ENCODE measurements at places on chromosomes 5 and 9. TPM values are rescaled to one million over a fixed set of nuclear protein-coding genes. Genes with fewer than 3 reads are reported as not detected.

GRCh38 chr9:20559231-20559890 lies 62.9 kb downstream of the MLLT3 start:
- H3K4me1 ChIP-seq = peaks cover 11% of the 10 kb centered on the region
- H3K27me3 ChIP-seq = no peaks in the 10 kb centered on the region
- no peak overlapping the region for H3K27ac ChIP-seq
- DNase-seq = no peak
- no peak overlapping the region for H3K4me3 ChIP-seq
- no peaks in the 10 kb centered on the region for H3K36me3 ChIP-seq

PCDHGA7 gene
- total RNA-seq = 1.9 TPM

GRCh38 chr5:108747774-108748400 lies at the start of gene FER:
Gene FER (plus strand): TSS chr5:108747897. CDS start chr5:108798183, 50,286 bp downstream.
- DNase-seq = no peak
- no peaks in the 10 kb centered on the region for H3K36me3 ChIP-seq
- peak within 1 kb of the TSS; percentile 100 for H3K27ac ChIP-seq
- H3K4me3 ChIP-seq = peak within 1 kb of the TSS; percentile 97
- peaks cover 15% of the 10 kb centered on the region for H3K4me1 ChIP-seq

DNA sequence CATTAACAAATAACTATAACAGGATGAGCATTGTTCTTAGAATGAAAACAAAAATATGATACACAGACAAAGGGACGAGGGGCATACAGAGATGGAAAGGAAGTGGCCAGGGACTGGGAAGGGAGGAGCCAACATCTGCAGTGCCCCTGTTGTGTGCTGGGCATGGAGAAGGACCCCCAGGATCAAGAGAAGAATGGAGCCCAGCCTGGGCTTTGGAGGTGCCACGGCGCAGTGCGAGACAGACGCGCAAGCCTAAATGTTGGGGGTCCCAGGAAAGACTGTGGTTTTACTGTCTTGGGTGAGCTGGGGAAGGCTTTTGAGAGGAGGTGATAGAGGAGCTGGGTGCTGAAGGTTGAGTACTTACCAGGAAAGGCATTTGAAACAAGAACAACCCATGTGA lies 28.4 kb upstream of the DUSP1 start:
- no peak for DNase-seq
- H3K27me3 ChIP-seq = no peaks in the 10 kb centered on the region
- H3K4me3 ChIP-seq = no peak overlapping the region
- no peaks in the 10 kb centered on the region for H3K36me3 ChIP-seq
- peak overlapping the region; percentile 35 for H3K27ac ChIP-seq
- H3K4me1 ChIP-seq = peaks cover 22% of the 10 kb centered on the region

HAVCR2 gene
- 1.8 TPM for total RNA-seq

GRCh38 chr9:116391306-116391900 lies 237.8 kb downstream of the PAPPA start:
- no peaks in the 10 kb centered on the region for H3K36me3 ChIP-seq
- H3K27me3 ChIP-seq = no peaks in the 10 kb centered on the region
- DNase-seq = no peak
- no peaks in the 10 kb centered on the region for H3K4me1 ChIP-seq

GRCh38 chr5:19285286-19285685 lies 702.7 kb downstream of the CDH18 start:
- H3K36me3 ChIP-seq = no peaks in the 10 kb centered on the region
- H3K27me3 ChIP-seq = no peaks in the 10 kb centered on the region
- H3K4me3 ChIP-seq = no peak overlapping the region
- DNase-seq = no peak

PCDHA11 gene
- total RNA-seq = not detected

- no peaks in the 10 kb centered on the region for H3K36me3 ChIP-seq
- no peak for DNase-seq
- no peak overlapping the region for H3K4me3 ChIP-seq
- no peaks in the 10 kb centered on the region for H3K4me1 ChIP-seq
- no peak overlapping the region for H3K27ac ChIP-seq
Measured at GRCh38 chr9:87557996-87558395, 60.3 kb downstream of the DAPK1 start.

GRCh38 chr5:60959156-60959555 lies 14.2 kb downstream of the NDUFAF2 start:
- H3K27me3 ChIP-seq = no peaks in the 10 kb centered on the region
- H3K4me3 ChIP-seq = no peak overlapping the region
- H3K4me1 ChIP-seq = peaks cover 17% of the 10 kb centered on the region

PCDHA7 gene
- total RNA-seq = not detected

DNA sequence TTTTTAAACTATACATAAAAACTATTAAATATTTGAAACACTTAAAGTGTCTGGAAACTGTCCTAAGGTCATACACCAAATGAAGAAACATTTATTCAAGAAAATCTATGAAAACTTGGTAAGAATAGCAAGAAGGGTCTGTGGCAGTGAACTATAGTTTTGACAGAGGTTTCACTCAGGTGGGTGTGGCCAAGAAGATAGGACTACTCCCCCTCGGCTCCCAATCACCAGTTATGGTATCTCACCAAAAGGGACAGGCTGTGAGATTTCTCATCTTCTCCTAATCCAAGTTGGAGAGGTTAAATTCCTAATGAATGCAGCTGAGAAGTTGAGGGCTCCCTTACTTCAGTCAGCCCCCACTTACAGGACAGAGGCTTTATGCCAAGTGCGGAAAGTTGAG lies 2.9 kb downstream of the ARSK start:
- H3K27me3 ChIP-seq = no peaks in the 10 kb centered on the region
- no peak for DNase-seq
- no peaks in the 10 kb centered on the region for H3K36me3 ChIP-seq
- H3K4me1 ChIP-seq = peaks cover 26% of the 10 kb centered on the region
- no peak overlapping the region for H3K27ac ChIP-seq
- no peak overlapping the region for H3K4me3 ChIP-seq

DNA sequence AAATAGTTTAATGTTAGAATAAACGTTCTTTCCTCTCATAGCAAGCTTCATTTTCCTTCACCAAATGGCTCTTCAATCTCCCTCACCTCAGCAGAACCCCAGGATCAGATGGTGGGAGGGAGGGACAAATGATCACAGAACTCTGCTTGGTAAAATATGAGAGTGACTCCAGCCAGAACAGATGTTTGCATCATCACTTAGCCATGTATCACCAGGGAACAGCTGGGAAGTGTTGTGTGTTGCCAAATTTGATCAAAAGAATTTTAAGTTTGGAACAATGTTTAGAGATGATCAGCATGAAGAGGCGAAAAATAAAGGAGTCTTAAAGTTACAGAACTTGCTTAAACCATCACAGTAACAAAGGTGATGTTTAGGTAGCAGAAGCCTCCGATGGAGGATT lies 115.7 kb downstream of the FRMD3 start:
- no peak overlapping the region for H3K4me3 ChIP-seq
- no peaks in the 10 kb centered on the region for H3K36me3 ChIP-seq
- no peak overlapping the region for H3K27ac ChIP-seq
- peaks cover 7% of the 10 kb centered on the region for H3K4me1 ChIP-seq
- DNase-seq = no peak

UBAP2 gene
- total RNA-seq = 16.9 TPM

DNA sequence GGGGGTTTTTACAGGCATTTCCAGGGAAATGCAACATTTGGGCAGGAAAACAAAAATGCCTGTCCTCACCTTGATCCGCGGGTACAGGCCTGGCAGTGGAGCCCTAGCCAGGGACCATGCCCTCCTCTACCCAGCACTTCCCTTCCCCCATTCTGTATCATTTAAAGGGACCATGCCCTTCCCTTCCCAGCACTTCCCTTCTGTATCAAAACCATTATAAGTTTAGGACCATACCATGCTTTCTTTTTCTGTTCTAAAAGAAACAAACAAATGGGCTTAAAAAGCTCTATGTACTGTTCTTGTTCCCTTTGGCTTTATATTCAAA lies 166.9 kb upstream of the ZNF608 start:
- peak overlapping the region; percentile 64 for H3K27ac ChIP-seq
- no peaks in the 10 kb centered on the region for H3K27me3 ChIP-seq
- H3K36me3 ChIP-seq = no peaks in the 10 kb centered on the region

GRCh38 chr5:171692107-171692506 lies 93.5 kb upstream of the SMIM23 start:
- H3K27ac ChIP-seq = no peak overlapping the region
- no peaks in the 10 kb centered on the region for H3K4me1 ChIP-seq
- no peaks in the 10 kb centered on the region for H3K27me3 ChIP-seq
- H3K4me3 ChIP-seq = no peak overlapping the region
- no peaks in the 10 kb centered on the region for H3K36me3 ChIP-seq
- no peak for DNase-seq

TNFSF15 gene
- not detected for total RNA-seq

GRCh38 chr5:74413403-74414048 lies 227.0 kb downstream of the ENC1 start:
- no peak overlapping the region for H3K4me3 ChIP-seq
- DNase-seq = no peak
- no peaks in the 10 kb centered on the region for H3K36me3 ChIP-seq

DNA sequence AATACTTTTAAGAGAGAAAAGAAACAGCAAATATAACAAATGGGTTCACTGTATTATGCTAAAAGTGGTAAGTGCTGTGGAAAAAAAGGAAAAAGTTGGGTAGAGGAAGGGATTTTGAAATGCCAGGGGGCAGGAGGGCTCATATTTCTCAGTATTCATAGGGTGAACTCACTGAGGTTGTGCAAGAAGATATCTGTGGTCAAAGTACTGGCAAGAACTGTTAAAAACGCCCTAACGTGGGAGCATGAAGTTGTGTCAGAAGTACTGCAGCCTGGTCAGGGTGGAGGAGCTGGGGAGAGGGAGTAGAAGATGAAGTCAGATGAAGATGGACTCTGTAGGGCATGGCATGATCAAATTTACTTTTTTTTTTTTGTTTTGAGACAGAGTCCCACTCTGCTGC lies 31.2 kb upstream of the SLC28A3 start:
- no peak for DNase-seq
- H3K36me3 ChIP-seq = no peaks in the 10 kb centered on the region
- no peaks in the 10 kb centered on the region for H3K27me3 ChIP-seq
- no peak overlapping the region for H3K4me3 ChIP-seq

- no peak overlapping the region for H3K4me3 ChIP-seq
- DNase-seq = no peak
- H3K27ac ChIP-seq = no peak overlapping the region
- no peaks in the 10 kb centered on the region for H3K27me3 ChIP-seq
- no peaks in the 10 kb centered on the region for H3K4me1 ChIP-seq
- H3K36me3 ChIP-seq = no peaks in the 10 kb centered on the region
Measured at GRCh38 chr5:133904641-133905040, 63.8 kb downstream of the C5orf15 start.

DNA sequence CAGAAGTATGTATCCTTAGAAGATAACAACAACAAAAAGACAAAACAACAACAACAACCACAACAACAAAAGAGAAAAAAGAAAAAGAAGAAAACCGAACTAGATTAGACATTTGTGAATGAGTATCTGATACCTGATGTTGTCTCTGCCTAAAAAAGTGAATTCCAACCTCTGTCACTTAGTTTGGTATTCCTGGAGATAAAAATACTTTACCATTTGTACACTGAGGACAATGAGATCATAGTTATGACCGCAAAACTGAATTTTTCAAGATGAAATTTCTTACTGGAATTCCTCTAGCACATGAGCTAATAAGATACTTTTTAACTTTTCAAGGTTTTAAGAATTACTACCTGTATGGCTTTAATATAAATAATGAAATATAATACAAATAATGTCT lies 54.5 kb downstream of the ALDH1A1 start:
- H3K4me3 ChIP-seq = no peak overlapping the region
- no peaks in the 10 kb centered on the region for H3K27me3 ChIP-seq
- H3K36me3 ChIP-seq = no peaks in the 10 kb centered on the region
- H3K27ac ChIP-seq = no peak overlapping the region
- H3K4me1 ChIP-seq = no peaks in the 10 kb centered on the region

PCSK1 gene
- total RNA-seq = 0.07 TPM

DNA sequence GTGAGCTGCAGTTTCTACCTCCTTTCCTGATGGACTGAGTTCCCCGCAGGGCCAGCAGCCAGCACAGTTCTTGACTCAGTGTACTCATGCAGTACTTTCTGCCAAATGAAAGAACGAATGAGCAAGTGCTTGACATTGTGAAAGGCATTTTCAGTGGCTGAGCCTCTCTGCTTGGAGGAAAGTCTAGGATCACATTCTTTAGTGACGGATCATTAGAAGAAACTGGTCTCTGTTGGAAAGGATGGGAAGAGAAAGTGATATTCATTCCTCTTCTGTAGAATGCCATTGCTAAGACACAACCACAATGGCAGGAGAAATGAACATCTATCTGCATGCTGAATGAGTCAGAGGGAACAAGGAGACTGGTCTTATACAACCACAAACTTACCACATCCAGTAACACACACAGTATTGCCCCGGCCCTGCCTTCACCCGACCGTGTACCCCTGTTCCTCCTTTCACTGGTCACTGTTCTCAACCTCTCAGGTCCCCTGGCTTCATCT lies 206.9 kb downstream of the CRB2 start:
- DNase-seq = no peak
- H3K4me1 ChIP-seq = no peaks in the 10 kb centered on the region
- no peaks in the 10 kb centered on the region for H3K36me3 ChIP-seq
- H3K4me3 ChIP-seq = no peak overlapping the region
- H3K27me3 ChIP-seq = no peaks in the 10 kb centered on the region

RXRA gene
- 70.8 TPM for total RNA-seq

- H3K27me3 ChIP-seq = no peaks in the 10 kb centered on the region
- no peak overlapping the region for H3K4me3 ChIP-seq
- H3K36me3 ChIP-seq = no peaks in the 10 kb centered on the region
- H3K4me1 ChIP-seq = peaks cover 37% of the 10 kb centered on the region
- peak overlapping the region; percentile 51 for H3K27ac ChIP-seq
Measured at GRCh38 chr5:159175547-159175946, 33.8 kb downstream of the RNF145 start.

GRCh38 chr9:86605303-86605702 lies 251.1 kb upstream of the TUT7 start:
- no peaks in the 10 kb centered on the region for H3K36me3 ChIP-seq
- DNase-seq = no peak
- no peaks in the 10 kb centered on the region for H3K27me3 ChIP-seq

- no peak overlapping the region for H3K4me3 ChIP-seq
- H3K27me3 ChIP-seq = no peaks in the 10 kb centered on the region
- no peak for DNase-seq
Measured at GRCh38 chr5:156376751-156377150, 49.8 kb downstream of the SGCD start.

DNA sequence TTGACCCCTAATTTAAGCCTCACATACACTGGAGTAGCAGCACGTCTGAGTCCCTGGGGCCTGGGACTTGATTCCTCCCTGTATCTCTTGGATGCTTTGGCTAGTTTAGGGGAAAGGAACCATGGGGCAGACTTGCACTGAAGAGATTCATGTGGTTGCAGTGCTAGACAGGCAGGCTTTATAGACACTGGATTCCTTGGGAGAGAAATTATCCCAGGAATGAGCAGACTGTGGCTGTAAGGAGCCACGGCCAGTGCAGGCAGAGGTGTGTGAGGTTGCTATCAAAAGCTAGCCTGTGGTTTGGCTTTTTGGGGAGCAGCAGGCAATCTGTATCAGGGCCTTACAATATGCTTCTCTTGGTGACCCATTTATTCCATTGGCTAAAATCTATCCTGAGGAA lies 20.5 kb upstream of the PITX1 start:
- no peak overlapping the region for H3K27ac ChIP-seq
- H3K4me3 ChIP-seq = no peak overlapping the region
- H3K27me3 ChIP-seq = peaks cover 4% of the 10 kb centered on the region
- peaks cover 22% of the 10 kb centered on the region for H3K4me1 ChIP-seq
- no peaks in the 10 kb centered on the region for H3K36me3 ChIP-seq

- DNase-seq = no peak
- no peak overlapping the region for H3K4me3 ChIP-seq
- H3K36me3 ChIP-seq = no peaks in the 10 kb centered on the region
- H3K27ac ChIP-seq = no peak overlapping the region
- H3K27me3 ChIP-seq = no peaks in the 10 kb centered on the region
Measured at GRCh38 chr9:33800886-33801285, 5.5 kb downstream of the PRSS3 start.

ANXA6 gene
- 164 TPM for total RNA-seq

LRRC70 gene
- total RNA-seq = 0.80 TPM

PLAC8L1 gene
- total RNA-seq = not detected

PAEP gene
- total RNA-seq = not detected

All from gastrocnemius medialis (tissue), 4 donors.